ENCODE measurements at places on chromosomes 4 and X. TPM values are rescaled to one million over a fixed set of nuclear protein-coding genes. Genes with fewer than 3 reads are reported as not detected.

The PPP1R3F gene
- 6.6 TPM for total RNA-seq

The CRMP1 gene
- total RNA-seq: 59.5 TPM

The TMEM128 gene
- 20.2 TPM for total RNA-seq

- no peak for DNase-seq
Observed at GRCh38 chr4:152052451-152053057, 291.7 kb upstream of the GATB start.

DNA sequence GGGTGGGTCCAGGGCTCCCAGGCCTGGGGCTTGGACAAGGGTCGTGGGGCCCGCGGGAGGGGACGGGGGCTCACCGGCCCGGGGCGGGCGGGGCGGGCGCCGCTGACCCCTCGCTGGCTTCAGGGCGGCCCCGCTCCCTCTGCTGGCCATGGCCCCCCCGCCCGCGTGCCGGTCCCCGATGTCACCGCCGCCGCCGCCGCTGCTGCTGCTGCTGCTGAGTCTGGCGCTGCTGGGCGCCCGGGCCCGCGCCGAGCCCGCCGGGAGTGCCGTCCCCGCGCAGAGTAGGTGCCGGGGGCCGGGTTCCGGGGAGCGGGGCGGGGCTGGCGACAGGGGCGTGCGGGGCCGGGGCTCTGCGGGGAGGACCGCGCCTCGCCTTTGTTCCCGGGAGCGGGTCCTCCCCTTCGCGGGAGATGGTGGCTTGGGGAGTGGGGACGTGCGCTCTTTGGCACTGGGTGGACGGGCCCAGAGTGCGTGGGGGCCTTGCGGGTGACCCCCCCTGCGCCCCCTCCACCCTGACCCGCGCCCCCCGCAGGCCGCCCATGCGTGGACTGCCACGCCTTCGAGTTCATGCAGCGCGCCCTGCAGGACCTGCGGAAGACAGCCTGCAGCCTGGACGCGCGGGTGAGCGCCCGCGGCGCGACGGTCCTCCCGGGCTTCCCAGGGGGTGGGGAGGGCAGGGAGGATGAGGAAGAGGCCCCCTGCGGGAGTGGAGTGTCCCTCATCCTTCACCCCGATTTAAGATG, 16.8 kb upstream of the NAT8L start:
- DNase-seq: no peak
